Activated naive CD4-positive, alpha-beta T cell (primary cell): ENCODE measurements at places on chromosomes 2 and 18.

GRCh38 chr2:1498176-1498575, 84.9 kb downstream of the TPO start:
- DNase-seq, result no peak

DNA sequence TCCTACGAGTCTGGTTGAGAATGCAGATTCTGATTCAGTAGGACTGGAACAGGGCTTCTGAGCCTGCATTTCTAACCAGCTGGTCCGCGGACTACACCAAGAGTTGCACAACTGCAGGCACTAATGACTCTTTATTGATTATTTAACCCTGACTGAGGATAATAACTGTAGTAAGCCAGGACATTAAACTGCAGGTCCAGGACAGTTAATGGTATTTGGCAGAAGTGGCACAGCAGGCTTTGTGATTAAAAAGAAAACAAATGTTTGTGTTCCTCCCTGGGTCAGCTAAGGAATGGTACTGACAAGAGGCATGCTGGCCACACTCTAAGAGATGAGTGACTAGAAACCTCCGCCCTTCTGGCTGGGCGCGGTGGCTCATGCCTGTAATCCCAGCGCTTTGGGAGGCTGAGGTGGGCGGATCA, 59.4 kb downstream of the ALPK2 start:
- DNase-seq, result no peak

GRCh38 chr2:220300806-220301205, 673.4 kb downstream of the SLC4A3 start:
- DNase-seq, result no peak

DNA sequence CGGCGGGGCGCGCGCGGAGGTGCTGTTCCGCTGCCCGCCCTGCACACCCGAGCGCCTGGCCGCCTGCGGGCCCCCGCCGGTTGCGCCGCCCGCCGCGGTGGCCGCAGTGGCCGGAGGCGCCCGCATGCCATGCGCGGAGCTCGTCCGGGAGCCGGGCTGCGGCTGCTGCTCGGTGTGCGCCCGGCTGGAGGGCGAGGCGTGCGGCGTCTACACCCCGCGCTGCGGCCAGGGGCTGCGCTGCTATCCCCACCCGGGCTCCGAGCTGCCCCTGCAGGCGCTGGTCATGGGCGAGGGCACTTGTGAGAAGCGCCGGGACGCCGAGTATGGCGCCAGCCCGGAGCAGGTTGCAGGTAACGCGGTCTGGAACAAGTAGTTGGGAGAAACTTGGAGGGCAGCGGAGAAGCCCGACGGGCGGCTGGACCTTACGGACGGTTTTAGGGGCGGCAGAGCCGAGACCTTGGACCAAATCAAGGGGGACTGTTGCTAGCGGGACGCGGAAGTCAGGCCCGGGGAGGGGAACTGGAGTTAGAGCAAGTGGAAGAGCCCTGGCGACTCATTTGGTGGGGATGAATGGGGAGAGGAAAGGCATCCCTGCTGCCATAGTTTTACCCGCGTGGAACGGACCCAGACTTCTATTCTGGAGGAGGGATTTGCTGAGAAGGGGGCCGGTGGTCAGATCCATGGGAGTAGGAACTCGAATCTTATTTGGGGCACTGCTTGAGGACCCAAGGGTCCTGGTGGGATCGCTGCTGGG, 573 bp downstream of the IGFBP2 start:
- DNase-seq, result no peak

- no peak for DNase-seq
These were observed 97.4 kb upstream of the ID2 start for GRCh38 chr2:8584174-8585066.

- no peak for DNase-seq
These were observed 45.4 kb downstream of the SOWAHC start for GRCh38 chr2:109659396-109660045.

GRCh38 chr18:78199611-78200010, 780.0 kb upstream of the SALL3 start:
- DNase-seq, result no peak

DNA sequence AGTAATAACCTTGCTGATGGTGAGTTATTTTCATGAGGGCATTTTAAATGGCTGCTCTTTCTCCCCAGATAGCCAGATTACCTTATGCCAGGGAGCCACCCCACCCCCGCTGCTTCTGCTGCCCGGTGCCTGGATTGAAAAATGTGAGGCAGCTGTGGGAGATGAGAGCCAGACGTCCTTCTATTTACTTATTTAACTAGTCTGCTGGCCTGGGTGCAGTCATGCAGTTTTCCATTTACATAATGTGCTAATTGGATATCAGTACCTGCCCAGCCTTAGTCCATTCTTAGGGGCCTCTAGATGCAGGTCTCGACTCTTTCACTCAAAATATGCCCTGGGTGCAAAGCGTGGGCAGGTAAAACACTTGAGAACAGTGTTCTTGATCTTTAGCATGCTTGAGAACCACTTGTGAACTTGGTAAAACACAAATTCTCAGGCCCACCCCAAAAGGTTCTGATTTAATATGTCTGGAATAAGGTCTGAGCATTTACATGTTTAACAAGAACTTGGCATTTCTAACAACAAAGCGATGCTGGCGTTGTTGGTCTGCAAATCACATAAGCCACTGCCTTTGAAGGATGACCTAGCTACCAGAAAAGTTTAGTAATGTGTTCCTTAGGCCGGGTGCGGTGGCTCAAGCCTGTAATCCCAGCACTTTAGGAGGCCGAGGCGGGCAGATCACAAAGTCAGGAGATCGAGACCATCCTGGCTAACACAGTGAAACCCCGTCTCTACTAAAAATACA, 154.3 kb downstream of the NRP2 start:
- no peak for DNase-seq

DNA sequence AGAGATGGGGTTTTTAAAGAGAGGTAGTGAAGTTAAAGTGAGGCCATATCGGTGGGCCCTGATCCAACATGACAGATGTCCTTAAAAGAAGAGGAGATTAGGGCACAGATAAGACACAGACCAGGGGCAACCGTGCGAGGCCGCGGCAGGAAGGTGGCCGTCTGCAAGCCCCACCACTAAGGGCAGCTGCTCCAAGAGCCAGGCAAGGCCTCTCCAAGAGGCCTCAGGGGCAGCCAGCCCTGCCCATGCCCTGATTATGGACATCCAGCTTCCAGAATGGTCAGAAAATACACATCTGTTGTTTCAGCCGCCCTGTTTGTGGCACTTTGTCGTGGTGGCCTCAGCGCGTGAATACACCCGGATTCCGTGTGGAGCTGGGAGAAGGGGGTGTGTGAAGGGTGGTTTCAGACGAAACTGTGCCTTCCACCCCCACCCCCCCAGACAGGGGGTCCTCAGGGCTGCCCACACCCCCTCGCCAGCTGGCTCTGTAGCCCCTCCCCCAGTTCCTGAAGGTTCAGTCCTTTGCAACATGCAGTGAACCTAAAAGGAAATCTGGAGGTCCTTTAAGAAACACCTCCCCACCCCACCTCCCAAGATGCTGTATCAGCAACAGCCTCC, 74.1 kb upstream of the SMAD7 start:
- DNase-seq, result no peak

DNA sequence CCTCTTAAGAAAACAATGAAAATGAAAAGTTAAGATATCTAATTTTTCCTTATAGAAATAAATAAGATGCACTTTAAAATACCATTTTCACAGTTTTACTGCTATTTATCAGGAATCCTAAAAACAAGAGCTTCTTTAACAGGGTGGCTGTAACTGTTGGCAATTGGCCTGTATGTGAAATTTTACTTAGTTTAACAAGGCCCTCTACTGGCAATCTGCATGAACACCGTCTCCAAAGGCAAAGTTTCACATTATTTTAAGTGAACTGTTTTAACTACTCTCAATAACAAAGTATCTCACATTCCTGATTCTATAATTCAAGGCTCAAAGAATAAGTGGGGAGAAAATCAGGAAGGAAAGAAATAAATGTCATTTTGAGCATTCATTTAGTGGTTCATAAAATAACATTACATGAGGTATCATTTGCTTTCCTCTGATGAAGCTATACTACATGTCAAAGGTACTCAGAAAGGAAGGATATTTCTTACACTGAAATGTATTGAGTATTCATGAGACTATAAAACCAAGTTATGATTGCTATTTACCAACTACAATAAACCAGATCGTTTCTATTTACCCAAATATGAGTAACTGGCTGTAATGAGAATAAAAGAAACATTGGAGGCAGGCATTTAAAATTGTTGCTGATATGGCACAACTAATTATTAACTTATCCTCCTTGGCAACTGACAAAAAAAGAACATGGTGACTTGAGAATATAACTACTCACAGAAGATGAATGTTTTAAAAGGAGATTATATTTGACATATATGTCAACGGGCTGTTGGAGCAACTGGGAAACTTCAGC, 7.0 kb downstream of the NCKAP5 start:
- DNase-seq, result no peak

DNA sequence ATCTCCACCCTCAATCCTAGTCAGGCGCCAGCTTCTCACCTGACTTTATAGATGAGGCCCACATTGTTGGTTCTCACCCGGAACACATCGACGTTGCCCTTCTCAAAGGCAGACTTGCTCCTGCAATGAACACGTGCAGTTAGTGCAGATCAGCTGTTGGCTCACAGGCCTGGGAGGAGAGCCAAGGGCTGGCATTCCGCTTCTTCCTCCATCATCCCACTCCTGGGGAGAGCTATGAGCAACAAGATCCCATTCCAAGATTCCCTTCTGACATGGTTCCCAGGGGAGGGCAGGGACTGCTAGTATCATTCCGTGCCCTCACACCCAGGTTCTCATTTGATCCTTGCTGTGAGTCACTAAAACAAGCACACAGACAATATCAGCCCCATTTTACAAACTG, 15.1 kb downstream of the LOXHD1 start:
- DNase-seq, result no peak

- DNase-seq, result no peak
These were observed 128.3 kb downstream of the DNER start for GRCh38 chr2:229586012-229586411.

GRCh38 chr2:216557820-216558219, 59.2 kb downstream of the RPL37A start:
- no peak for DNase-seq

DNA sequence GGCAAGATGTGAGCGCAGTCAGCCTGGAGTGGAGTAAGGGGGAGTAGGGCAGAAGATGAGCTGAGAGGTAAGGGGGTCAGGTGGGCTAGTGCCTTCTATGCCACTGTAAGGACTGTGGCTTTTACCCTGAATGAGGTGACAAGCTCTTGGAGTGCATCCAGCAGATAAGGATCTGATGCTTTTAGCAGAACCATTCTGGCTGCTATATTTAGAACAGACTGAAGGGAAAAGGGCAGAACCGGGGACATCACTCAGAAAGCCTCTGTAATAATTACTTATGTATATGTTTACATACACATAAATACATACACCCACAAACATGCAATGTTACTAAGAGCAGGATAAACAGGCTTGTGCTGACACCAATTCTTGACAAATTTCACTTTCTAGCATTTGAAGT, 124.8 kb downstream of the DTNB start:
- DNase-seq, result no peak

GRCh38 chr18:77138270-77138669, 5.7 kb upstream of the MBP start:
- no peak for DNase-seq

DNA sequence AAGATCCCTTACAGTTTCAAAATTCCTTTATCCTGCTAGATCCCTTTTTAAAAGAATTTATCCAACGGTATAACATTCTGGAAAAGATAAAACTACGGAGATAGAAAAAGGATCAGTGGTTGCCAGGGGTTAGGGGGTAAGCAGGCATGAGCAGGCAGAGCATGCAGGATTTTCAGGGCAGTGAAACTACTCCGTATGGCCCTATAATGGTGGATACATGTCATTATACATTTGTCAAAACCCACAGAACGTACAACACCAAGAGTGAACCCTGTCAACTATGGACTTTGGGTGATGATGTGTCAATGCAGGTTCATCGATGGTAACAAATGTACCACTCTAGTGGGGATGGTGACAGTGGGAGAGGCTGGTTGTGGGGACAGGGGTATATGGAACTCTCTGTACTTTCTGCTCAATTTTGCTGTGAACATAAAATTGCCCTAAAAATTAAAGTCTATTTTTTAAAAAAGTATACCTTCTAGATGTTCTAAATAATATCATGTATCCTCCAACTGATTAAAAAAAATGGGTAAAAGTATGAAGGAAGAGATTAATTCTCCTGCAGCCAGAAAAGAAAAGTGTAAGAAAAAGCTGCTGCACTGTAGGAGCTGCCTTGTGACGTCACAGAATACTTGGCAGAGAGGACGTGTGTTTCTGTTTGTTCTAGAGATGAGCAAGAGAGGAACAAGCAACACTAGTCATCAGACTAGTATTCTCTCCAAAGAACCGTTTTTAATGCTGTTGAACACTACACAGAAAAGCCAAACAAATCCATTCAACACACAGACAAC, 23.6 kb downstream of the ANKRD44 start:
- DNase-seq, result no peak

DNA sequence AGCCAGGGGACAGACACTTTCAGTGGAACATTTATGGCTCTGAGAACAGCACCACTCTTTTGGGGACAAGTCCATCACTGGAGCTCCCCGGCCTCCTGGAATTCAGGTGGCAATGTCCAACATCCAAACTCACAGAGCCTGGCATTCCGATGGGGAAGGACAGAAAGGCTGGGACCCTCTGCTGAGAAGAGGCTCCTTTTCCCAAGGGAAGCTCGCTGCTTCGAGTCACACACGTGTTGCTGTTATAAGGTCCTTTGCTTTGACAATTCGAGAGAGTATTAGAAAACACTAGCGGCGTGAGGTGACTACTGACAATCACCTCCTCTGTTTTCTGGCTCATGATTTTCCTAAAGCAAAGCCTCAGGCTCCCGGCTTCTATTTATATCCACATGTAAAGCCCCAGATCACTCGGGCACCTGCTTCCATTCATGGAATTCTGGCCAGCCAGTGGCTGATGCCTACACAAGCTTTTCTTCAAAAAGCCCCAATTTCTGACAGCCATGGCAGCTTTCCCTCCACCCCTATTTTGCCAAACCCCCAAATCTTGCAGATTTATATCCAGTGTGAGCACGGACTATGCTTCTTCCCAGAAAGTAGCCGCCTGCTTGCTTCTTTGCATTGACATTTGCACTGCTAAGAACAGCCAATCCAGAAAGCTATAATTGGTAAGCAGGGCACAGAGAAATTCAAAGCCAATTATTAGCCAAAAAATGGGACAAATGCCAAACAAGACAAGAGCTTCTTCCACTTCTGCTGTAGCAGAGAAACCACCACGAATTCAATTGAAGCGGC, 67.3 kb downstream of the NDUFA10 start:
- DNase-seq, result no peak

- no peak for DNase-seq
These were observed 81.1 kb upstream of the CD302 start for GRCh38 chr2:159879051-159879604.

GRCh38 chr2:119174216-119174992, 15.9 kb upstream of the C1QL2 start:
- peak; percentile 13 for DNase-seq

- no peak for DNase-seq
These were observed 481.9 kb downstream of the TMX3 start for GRCh38 chr18:68233018-68233417.
